ENCODE measurements at places on chromosomes 1 and 21.
A peak's percentile ranks its signal among the peaks of the same experiment; 100 is the strongest.

DNA sequence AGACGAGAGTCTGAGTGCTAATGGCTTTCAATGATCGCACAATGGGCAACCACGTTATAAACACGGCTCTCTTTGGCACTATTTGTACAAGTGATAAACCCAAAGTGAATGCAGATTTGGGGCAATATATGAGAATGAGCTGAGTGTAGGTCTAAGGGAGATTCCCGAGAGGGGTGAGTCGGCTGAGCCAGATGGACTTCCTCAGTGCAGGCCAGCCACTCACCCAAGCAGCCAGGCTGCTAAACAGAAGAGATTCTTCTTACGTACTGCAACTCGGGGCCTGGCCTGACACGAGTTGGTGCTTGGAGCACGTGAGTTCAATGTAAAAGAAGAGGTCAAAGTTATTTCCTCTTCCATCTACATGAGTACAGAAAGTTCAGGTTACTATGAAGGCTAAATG is 6.2 kb upstream of the MIXL1 start:
- DNase-seq: no peak

- DNase-seq: no peak
These were observed 131.1 kb upstream of the PTGFR start for GRCh38 chr1:78359666-78360065.

DNA sequence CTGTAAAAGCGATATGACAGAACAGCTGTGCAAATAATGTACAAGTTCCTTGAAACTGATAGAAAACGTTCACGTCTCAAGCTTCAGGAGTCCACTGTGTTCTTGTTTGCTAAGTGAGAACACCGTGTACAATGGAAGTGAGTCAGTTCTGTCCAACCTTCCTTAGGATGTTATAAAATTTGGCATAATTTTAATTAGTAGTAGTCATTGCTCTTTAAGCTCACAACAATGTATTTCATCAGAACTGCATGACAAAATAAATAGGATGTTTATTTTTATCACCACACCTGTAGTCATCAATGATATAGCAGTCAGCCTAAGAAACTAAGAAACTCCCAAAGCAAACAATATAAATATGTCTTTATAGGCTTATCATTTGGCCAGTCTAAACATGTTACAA is 53.0 kb downstream of the RGS2 start:
- DNase-seq: no peak

- no peak for DNase-seq
These were observed 82.3 kb downstream of the TM2D1 start for GRCh38 chr1:61642475-61643232.

- DNase-seq: no peak
These were observed 167.4 kb downstream of the LRRC40 start for GRCh38 chr1:70038025-70038424.

GRCh38 chr1:112722601-112723510 is 7.7 kb upstream of the PPM1J start:
- DNase-seq: peak; percentile 59

GRCh38 chr1:5733596-5733995 is 258.6 kb downstream of the NPHP4 start:
- no peak for DNase-seq

GRCh38 chr1:71462247-71462646 is 381.4 kb upstream of the ZRANB2 start:
- DNase-seq: no peak

DNA sequence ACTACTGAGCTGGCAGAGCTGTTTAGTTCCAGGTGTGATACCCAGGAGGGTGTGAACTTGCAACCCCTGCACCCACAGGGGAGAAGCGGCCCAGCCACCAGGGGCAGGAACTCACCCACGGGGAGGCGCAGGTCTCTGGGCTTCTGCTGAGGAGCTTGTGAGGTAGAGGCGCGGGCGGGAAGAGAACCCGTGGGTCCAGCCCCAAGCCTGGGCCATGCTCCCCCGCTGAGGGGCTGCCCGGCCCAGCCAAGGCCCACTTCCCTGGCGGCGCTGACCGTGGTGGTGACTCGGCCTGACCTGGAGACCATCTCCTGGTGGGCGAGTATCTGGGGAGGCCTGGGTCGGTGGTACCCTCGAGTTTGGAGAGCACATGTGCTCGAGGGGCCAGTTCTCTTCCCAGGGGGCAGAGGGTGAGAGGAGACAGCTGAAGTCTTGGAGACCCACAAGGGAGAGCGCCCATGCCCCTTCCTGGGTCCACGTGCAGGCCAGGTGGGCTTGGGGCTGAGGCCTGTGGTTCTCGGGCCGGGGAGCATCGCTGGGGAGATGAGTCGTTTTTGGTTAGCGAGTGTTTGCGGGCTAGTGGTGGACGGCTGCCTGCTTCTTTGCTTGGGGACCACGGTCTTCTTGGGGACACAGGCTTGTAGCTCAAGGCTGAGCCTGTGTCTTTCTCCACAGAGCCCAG is 28.4 kb upstream of the EDN2 start:
- no peak for DNase-seq

DNA sequence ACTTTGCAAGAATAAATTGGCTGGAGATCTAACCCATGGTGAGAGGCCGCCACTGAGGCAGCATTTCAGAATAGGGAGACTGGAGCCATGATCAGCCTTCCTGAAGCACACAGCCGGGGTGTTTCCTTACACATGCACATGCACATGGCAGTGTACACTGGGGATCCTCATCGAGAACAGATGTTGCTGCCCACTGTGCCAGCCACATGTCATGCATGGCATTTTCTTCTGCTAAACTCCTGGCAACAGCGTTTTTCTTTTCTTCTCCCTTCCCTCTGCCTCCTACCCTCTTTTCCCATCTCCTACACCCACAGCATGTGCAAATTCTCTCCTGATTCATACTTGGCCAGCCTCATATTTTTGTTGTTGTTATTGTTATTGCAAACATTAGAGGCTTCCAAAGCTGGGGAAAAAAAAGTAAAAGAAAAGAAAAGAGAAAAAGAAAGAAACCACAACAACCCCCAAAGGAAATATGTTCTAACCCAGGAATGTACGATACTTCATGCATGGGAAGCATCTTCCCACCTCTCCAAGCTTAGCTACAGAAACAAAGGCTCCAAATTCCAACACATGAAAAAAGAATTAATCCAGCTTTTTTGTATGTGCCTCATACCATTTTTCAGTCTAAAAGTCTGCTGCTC is 344.0 kb downstream of the ASTN1 start:
- no peak for DNase-seq

- DNase-seq: no peak
These were observed 16.5 kb upstream of the MPZL1 start for GRCh38 chr1:167705250-167705649.

DNA sequence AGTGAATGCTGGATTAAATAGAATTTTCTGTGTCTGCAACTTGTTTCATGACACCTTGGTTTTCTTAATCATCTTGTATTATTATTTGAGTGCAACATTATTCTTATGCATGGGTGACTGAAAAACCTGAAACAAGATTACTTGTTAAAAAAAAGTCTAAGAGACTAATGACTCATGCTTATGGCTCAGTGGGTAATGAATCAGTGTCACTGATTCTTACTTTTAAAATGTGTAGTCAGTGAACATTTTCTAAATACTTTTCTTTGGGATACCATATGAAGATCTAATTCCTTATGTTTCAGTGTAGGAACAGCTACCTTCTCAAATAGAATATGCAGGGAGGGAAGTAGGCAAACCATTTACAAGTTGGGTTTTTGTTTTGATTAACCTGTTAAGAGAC is 65.5 kb downstream of the PRKAA2 start:
- no peak for DNase-seq

GRCh38 chr1:246111570-246111969 is 395.5 kb downstream of the SMYD3 start:
- DNase-seq: no peak

All from nephron progenitor cell (in vitro differentiated cells).